ENCODE measurements at places on chromosomes 13 and 19.

- DNase-seq: no peak
Measured at GRCh38 chr13:104389691-104390090, 1323.5 kb upstream of the SLC10A2 start.

DNA sequence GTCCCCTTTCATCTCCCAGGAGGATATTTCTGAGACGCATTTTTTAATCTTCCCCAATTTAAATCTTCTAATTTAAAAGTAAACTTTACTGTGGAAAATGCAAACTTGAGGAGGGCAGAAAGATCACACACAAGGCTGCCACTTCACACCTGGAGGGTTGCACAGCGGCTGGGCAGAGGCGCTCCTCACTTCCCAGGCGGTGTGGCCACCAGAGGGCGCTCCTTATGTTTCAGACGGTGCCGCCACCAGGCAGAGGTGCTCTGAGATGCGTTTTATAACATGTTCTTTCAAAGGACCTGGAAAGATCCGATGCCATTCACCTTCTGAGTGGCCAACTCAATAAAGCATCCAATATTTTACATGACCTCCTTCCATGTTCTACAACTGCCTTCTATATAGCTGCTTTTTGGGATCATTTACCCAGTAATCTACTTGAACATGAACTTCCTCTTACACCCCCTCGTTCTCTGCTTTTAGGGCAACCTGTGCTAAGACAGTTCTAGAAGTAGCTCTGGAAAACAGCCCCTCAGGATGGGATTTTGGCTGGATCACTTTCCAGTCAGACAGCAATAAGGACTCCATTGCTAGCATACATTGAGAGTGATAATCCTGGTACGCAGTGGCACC, 14.8 kb upstream of the MTUS2 start:
- no peak for DNase-seq

GRCh38 chr13:111292710-111293485, 27.5 kb upstream of the TEX29 start:
- DNase-seq: no peak

- DNase-seq: no peak
Measured at GRCh38 chr13:39036212-39036611, 1.7 kb downstream of the PROSER1 start.

GRCh38 chr19:14127929-14128509, 8.4 kb downstream of the ASF1B start:
- DNase-seq: no peak

GRCh38 chr19:8096071-8096470, 43.5 kb downstream of the CCL25 start:
- no peak for DNase-seq

DNA sequence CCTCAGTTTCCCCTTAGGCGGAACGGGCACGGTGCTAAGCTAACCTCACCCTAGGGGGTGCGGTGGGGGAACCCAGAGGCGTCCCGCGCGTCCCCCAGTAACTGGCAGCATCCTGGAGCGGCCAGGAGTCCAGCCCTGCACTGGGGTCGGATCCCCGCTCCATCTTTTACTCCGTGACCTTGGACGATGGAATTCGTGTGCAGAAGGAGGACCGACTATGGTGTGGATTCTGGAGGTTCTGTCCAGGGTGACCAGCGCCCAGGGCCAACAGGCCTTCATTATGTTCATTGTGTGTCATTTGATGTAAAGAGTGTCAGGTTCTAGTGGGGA, 630 bp downstream of the SPPL2B start:
- DNase-seq: no peak

DNA sequence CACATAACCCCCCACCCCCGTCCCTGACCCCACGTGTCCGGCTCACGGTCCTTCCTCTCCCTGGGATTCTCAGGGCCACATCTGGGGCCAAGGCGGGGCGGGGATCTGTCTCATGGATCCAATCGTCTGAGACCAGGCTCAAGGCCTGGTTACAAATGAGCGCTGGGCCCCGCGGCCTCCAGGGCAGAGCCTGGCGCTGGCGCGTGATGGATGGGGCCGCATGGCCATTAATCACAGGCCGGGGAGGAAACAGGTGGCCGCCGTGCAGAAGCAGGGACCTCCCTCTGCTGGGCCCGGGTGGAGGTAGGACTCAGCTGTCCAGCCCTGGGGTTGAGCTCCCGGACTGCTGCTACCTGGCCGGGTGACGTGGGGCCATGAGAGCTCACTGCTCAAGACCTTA, 5.8 kb upstream of the TLE5 start:
- no peak for DNase-seq

DNA sequence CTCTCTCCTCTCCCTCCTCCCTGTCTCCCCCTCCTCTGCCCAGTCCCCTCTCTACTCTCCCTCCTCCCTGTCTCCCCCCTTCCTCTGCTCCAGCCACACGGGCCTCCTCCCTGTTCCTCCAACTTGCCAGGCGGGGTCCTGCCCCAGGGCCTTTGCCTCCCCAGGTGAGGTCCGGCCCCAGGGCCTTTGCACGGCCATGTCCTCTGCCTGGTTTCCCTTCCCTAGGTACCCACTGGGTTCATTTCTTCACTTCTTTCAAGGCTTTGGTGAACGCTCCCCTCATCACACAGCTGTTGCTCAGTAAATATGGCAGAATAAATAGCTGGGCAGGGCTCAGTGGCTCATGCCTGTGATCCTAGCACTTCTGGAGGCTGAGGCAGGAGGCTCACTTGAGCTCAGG, 21.2 kb downstream of the MISP start:
- DNase-seq: no peak

- DNase-seq: no peak
Measured at GRCh38 chr19:3409346-3410064, 43.1 kb downstream of the NFIC start.

DNA sequence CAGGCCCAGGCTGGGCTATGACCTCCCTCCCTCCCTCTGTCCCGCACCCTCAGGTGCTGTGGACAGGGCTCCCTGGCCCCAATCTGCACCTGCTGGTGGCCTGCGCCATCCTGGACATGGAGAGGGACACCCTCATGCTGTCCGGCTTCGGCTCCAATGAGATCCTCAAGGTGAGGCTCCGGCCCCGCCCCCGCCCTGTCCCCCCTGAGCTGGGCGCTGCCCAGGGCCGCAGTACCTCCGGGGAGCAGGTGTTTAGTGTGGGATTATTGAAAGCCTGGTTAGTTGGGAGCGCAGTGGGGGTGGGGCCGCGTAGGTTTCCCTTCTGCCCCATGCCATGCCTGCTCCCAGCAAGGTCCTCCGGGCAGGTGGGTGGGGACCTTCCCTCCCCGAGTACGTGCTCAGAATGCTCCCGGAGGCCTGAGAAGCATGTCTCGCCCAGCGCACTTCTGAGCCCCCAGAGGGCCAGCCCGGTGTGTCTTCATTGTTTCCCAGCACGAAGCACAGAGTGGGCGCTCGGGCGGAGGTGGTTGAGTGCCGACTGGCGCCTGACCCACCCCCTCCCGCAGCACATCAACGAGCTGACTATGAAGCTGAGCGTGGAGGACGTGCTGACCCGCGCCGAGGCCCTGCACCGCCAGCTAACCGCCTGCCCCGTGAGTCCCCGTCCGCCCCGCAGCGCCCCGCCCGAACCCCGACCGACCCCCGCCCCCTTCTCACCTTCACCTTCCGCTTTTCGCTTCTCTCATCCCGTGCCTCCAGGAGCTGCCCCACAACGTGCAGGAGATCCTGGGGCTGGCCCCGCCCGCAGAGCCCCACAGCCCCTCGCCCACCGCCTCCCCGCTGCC, 8.8 kb downstream of the IL4I1 start:
- no peak for DNase-seq

- DNase-seq: no peak
Measured at GRCh38 chr13:71801165-71801760, 65.7 kb downstream of the DACH1 start.

GRCh38 chr13:96730676-96731075, 263.6 kb downstream of the OXGR1 start:
- DNase-seq: no peak

DNA sequence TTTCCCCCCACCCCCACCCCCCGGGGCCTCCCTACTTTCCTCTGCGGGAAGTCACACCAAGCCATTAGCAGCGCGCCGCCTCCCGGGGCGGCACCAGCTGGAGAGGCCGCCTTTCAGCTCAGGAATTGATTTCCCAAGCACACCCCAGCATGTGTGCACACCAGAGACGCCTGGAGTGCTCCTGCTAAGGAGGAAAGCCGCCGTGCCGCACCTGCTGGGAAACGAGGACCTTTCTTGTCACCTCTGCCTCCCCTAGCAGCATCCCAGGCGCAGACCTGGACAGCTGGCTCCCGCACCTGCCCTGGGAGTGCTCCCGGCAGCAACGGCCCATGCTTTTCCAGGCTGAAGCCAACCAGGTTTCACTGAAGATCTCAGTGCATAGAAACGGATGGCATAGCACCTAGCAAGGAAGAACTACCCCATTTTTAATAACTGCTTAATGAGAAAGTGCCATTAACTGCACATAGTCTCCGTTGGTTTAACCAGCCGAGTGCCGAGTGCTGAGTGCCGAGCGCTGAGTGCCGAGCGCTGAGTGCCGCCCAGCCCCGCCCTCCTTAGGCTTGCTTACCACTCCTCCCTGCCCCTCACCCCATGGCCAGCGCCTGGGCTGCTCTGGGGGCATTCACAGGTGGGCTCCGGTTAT, 165.0 kb downstream of the USP12 start:
- no peak for DNase-seq

- DNase-seq: no peak
Measured at GRCh38 chr13:53254500-53254899, 225.9 kb downstream of the OLFM4 start.

DNA sequence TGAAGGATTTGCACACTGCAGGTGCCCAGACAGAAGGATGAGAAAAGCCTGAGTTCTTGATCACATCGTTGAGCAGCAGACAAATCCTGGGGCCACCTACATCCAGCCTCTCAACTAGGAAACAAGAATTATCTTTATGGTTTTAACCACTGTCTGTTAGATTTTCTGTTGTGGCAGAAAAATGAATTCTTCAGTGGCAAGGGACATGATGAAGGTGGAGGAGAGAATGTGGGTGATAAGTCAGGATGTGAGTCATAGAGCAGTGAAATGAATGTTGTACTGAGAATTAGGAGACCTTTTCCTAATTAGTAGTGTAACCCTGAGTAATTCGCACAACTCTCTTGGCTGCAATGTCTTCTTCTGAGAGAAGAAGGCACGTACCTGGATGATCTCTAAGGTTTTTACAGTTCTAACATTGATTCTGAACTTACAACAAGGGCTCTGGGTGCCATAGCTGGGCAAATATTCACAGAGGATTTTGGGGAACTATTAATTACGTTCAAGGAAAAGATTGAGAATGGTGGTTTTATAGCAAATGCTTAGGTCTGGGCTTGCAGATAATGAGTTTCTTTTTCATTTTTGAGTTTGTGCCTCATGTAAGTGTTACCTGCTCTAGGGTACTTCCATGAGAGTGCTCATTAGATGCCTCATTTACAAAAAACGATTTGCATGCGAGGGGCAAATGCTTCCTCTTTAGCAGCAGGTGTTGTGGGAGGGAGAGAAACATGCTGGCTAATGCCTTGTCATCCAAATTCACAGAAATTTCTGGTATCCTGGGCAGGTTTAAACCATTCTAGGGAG, 111.0 kb upstream of the KL start:
- no peak for DNase-seq

DNA sequence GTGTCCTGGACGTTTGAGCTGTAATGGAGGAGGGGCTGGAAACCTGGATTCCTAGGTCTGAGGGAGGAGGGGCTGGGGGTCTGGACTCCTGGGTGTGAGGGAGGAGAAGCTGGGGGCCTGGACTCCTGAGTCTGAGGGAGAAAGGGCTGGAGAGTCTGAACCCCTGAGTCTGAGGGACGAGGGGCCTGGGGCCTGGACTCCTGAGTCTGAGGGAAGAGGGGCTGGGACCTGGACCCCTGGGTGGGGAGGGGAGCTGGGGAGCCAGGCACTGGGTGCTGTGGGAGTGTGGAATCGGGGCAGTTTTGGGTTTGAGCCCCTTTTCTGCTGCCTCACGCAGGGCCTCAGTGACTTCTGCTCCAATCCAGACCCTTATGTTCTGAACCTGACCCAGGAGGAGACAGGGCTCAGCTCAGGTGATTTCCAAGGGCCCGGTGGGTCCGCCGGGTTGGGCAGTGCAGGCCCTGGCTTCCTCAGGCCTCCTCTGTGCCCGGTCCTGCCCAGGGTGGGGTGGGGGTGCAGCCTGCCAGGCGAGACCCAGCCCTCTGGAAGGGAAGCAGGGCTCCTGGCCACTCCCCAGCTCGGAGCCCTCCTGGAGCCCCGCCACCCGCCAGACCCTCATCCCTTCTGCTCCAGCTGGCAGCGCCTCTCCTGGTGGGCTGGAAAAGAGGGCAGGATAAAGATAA, 14.4 kb downstream of the TTYH1 start:
- no peak for DNase-seq

- DNase-seq: no peak
Measured at GRCh38 chr19:55651236-55651635, 3.2 kb downstream of the CCDC106 start.

GRCh38 chr13:54884682-54885081, 1856.1 kb downstream of the OLFM4 start:
- DNase-seq: no peak

DNA sequence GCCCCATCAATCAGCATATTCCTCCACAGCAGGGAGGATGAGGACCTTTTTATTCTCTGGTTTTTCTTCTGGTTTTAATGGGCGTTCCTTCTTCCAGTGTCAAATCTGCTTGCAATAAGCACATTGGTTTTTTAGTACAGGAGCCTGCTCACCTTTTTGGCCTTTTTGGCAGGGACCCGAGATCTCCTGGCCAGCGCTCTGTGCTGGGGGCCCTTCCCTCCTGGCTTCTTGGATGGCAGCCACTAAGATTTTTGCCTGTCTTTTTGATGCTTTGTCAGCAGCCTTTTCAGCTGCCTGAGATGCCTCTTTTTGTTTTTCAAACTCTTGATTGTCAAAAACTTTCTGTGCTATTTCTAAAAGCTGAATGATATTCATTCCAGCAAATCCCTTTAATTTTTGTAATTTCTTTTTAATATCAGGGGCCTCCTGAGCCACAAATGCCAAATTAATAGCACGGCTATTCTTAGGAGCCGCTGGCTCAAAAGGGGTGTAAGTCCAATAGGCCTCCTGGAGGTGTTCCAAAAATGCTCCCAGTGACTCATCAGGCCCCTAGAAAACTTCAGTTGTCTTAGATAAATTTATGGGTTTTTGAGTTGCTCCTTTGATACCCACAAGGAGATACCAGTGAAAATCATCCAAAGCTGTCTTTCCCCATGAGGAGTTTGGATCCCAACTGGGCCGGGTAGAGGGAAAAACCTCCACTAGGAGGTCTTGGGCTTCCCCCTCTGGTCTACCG, 73.0 kb downstream of the ZNF100 start:
- no peak for DNase-seq

GRCh38 chr13:75691183-75691582, 55.1 kb downstream of the LMO7 start:
- no peak for DNase-seq

DNA sequence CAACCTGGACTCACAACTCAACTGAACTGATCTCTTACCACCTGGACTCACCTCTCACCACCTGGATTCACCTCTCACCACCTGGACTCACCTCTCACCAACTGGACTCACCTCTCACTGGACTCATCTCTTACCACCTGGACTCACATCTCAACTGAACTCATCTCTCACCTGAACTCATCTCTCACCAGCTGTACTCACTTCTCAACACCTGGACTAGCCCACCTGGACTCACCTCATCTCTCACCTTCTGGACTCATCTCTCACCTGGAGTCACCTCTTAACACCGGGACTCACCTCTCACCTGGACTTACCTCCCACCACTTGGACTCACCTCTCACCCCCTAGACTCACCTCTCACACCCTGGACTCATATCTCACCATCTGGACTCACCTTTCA, 7.3 kb upstream of the CASP14 start:
- no peak for DNase-seq

GRCh38 chr13:56755181-56755935, 385.4 kb upstream of the PRR20A start:
- DNase-seq: no peak
